ENCODE measurements at places on chromosomes 2 and 18.

DNA sequence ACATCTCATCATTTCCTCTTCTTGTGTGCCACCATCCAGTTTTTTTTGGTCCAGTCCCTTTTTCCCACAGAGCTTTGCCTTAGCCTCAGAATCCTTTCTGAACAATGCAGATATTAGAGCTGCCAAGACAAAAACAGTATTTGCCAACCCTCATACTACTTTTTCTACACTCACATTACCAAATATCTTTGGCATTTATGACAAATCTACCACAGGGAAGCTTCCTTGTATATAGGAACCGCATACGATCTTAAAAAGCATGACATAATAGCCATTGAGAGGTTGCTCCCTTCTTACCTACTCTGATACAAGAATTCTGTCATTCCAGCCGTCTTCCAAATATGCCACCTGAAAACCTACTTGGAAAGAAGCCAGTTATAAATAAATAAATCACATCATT is 9.4 kb downstream of the ZNF24 start:
- no peak for DNase-seq

- no peak for DNase-seq
Observed at GRCh38 chr2:206855585-206856433, 83.5 kb upstream of the CPO start.

GRCh38 chr2:133811409-133812125 is 243.3 kb upstream of the NCKAP5 start:
- no peak for DNase-seq

GRCh38 chr2:174335254-174335987 is 667 bp downstream of the SP9 start:
- DNase-seq = no peak

- DNase-seq = no peak
Observed at GRCh38 chr2:73971722-73972121, 13.0 kb upstream of the TET3 start.

DNA sequence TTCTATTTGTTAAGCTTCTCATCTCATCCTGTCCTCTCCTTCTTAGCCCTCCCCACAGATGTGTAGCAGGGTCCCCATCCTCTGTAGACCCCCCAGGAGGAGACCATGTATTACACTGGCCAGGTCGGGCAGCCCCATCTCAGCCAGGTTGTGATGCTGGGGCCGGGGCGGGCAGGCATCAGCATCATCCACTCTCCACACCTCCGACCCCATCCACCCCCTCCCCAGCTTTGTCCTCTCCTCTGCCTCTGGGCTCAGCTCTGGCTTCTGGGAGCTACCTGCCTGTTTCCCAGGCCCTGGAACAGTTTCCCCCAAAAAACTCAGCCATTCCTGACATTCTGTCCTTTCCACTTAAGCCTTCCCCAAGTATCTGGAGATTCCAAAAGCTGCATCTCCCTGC is 49.2 kb downstream of the GBX2 start:
- no peak for DNase-seq

GRCh38 chr2:112055730-112056625 is 909 bp downstream of the TMEM87B start:
- DNase-seq = no peak

GRCh38 chr2:36696533-36696932 is at the start of gene VIT:
TSS of gene VIT (plus strand) at chr2:36696707. CDS start at chr2:36716371, 19,664 bp downstream.
- no peak for DNase-seq

- DNase-seq = no peak
Observed at GRCh38 chr2:219676586-219676985, 49.2 kb downstream of the SLC4A3 start.

- DNase-seq = no peak
Observed at GRCh38 chr2:16626497-16626896, 39.1 kb downstream of the CYRIA start.

GRCh38 chr2:98293931-98294687 is 52.1 kb upstream of the CNGA3 start:
- no peak for DNase-seq

- DNase-seq = no peak
Observed at GRCh38 chr18:44521668-44522022, 159.0 kb upstream of the SETBP1 start.

DNA sequence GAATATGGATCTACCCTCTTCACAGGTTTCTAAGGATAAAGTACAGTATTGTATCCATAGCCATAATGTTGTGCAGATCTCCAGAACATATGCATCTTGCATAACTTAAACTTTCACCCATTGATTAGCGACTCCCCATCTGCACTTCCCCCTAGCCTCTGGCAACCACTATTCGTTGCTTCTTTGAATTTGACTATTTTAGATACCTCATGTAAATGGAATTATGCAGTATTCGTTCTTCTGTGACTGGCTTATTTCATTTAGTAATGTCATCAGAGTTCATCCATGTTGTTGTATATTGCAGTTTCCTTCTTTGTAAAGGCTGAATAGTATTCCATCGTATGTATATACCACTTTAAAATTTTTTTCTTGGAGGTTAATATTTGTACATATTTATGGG is 128.9 kb downstream of the SMAD7 start:
- DNase-seq = no peak
